Hematopoietic multipotent progenitor cell treated with erythropoietin and hydrocortisone succinate and interleukin-3 and kit ligand, for 17 days (in vitro differentiated cells): ENCODE measurements at places on chromosomes 7 and 10.

- no peak for DNase-seq
Measured at GRCh38 chr7:92456236-92456635, 9.0 kb downstream of the GATAD1 start.

- no peak for DNase-seq
Measured at GRCh38 chr10:19811540-19811939, 4.7 kb upstream of the PLXDC2 start.

DNA sequence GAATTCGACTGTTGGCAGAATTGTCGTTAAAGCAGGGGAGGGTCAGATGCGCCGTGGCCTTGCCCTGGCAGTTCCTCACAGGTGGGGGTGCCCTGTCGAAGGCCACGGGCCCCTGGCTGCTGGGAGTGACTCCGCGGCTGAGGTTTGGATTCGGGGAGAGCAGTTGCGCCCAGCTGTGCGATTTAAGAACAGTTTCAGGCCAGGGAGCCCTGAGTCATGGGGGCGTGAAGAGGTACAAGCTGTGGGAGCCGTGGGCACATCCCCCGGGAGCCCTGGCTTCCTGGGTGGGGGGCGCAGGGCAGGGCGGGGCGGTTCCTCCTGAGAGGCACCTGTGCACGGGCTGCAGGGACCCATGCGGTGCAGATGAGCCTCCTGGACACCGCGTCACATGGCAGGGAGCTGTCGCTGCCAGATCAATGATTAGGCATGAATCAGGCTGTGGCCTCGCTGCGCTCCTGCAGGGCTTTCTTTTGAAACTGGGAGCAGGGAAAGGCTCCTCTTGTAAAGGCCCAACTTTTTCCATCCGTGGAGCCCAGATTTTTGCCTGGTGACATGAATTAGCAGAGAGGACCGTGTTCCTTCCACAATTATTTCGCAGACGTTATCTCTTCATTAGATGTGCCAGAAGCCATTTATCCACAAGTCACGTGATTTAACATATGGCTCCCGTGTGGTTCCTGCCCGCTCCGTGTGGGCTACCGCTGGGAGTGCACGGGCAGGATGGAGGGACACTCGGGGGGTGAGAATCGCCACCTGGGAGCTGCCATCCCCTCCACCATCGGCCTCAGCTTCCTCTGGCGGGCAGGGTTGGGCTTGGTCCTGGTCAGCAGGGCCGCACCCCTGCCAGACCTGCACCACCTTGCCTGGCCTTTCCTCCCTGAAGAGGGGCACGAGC is 918 bp downstream of the PWWP2B start:
- no peak for DNase-seq

DNA sequence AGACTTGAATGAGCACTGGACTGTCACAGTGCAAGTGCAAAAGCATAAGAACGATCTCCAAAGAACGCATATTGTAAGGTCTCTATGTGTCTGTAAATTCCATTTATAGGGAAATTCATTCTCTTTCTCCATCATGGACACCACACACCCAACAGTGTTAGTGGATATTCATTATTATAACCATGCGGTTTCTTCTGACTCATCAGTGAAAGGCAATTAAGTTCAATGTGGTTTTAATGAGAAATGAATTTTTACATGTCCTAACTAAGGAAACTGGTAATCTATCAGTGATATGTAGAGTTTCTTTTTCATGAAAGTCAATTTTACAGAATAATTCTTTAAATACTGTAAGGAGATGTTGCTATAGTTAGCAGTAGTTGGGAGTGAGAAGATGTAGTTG is 25.9 kb downstream of the GIMAP8 start:
- DNase-seq, result no peak

- no peak for DNase-seq
Measured at GRCh38 chr7:79553811-79554555, 100.5 kb upstream of the MAGI2 start.

- DNase-seq, result no peak
Measured at GRCh38 chr10:91462423-91462822, 52.3 kb downstream of the HECTD2 start.

- DNase-seq, result no peak
Measured at GRCh38 chr10:74419958-74420375, 268.9 kb downstream of the ADK start.

DNA sequence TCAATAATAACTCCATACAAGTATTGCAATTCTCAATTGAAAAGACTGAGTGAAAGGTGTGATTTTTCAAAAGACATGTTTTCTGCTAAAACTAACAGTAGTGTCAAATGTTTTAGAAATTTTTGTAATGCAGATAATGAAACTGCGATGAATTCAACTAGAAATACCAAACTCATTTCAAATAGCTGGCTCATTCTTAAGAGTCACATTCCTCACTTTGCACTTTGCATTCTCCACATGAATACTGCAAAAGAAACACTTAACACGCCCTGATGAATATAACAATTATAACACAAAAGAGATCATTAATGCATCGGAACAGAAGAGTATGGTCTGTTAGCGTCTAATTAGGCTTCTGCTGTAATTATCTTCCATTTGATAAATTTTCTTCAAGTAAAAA is 15.5 kb upstream of the TSPAN12 start:
- no peak for DNase-seq

DNA sequence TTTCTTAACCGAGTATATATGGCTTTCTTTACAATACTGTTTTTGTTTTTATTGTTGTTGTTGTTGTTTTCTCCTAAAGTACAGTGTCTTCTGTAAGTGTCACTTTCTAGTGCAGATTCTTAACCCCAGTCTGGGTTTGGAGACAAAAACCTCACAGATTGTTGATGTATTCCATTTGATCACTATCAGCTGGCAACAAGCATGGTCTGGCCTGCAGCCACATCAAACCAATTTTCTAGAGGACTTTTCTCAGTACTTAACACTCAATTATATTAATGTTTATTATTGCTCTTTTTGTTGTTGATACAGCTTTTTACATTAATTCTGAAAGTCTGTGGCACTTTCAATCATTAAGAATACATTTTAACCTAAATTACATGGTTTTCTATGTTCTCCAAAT is 17.1 kb downstream of the LRRN3 start:
- no peak for DNase-seq

DNA sequence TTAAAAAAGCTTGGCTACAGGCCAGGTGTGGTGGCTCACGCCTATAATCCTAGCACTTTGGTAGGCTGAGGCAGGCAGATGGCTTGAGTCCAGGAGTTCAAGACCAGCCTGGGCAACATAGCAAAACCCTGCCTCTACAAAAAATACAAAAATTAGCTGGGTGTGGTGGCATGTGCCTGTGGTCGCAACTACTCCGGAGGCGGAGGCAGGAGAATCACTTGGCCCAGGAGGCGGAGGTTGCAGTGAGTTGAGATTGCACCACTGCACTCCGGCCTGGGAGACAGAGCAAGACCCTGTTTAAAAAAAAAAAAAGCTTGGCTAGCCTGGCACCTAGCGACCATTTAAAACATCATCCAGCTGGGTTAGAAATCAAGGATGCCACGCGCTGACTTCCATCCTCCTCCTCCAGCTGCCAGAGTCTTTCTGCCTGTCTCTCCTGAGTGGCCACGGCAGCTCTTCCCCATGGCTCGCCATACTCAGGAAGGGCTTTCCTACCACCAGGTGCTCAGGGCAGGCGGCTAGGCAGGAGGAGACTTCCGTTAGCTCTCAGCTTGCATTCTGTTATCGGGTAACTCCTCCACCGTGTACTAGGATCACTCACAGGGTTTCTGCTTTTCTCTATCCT is 45.0 kb downstream of the DENND2A start:
- no peak for DNase-seq

DNA sequence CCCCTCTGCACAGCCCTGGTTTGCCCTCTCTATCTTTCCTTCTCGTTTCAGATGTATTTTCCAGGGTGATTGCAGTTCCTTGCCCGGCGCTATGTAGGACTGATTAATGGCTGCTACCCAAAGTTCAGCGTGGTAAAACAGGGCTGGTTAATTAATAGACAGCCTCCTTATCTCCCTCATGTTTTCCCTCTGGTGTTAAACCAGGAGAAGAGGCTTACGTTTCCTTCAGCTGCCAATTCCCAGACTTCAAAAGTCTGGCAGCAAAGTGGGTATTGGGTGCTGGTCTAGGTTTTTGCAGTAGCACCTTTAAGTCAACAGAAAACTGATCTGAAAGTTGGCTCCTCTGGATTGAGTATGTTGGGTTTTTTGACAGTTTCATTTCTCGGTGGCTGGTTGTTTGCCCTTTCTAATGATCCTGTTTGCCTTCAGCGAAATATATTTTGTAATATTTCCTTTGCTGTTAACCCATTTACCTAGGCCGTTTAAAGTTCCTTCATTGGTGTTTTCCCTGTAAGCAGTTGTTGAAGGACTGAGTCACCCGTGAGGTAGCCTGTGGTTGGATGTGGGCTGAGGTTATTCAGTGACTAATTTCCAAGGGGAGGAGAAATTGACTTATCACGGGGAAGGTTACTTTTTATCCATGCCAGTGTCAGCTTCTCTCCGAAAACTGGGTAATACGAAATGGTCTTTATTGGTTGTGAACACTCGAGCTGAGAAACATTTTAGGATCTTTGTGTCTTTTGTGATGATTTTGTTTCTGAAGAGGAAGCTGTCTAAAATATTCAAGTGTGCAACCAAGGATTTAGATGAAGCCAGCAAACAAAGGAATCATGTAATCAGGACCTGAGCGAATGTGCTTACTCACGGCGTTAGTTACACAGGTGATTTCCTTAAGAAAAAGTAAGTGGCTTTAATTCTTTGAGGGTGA is 257.2 kb downstream of the KIAA1217 start:
- no peak for DNase-seq

DNA sequence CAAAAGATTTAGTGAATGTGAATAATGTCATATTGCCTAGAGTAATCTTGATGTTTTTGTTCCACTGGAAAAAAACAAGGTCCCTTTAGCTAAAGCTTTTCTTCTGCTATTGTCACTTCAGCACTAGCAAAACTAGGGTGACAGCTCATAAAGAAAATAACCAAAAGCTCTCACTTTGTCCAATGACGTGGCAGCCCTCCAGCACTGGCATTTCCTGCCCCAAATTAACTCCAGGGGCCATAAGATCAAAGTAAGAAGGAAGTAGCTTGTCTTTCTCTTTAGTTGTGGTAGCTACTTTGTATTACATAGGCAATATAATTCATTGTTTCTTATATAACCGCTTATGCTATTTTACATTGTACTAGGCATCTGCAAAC is 47.3 kb downstream of the LRRN3 start:
- no peak for DNase-seq

DNA sequence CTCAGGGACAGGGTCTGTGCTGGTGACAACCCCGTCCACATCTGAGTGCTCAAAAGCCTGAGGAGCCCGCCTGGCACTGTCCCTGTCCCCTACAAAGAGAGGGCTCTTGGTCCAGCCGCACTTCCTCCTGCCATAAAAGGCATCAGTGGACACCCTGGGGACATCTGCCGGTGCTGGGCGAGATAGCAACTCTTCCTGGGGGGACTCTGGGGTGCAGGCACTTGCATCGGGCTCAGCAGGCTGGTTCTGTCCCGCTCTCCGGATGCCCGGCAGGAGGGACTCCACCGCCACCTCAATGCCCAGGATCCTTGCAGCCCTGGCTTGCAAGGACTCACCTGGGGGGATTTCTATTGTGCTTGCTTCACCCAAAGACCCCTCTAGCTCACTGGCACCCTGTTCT is 32.8 kb downstream of the JCAD start:
- DNase-seq, result no peak

DNA sequence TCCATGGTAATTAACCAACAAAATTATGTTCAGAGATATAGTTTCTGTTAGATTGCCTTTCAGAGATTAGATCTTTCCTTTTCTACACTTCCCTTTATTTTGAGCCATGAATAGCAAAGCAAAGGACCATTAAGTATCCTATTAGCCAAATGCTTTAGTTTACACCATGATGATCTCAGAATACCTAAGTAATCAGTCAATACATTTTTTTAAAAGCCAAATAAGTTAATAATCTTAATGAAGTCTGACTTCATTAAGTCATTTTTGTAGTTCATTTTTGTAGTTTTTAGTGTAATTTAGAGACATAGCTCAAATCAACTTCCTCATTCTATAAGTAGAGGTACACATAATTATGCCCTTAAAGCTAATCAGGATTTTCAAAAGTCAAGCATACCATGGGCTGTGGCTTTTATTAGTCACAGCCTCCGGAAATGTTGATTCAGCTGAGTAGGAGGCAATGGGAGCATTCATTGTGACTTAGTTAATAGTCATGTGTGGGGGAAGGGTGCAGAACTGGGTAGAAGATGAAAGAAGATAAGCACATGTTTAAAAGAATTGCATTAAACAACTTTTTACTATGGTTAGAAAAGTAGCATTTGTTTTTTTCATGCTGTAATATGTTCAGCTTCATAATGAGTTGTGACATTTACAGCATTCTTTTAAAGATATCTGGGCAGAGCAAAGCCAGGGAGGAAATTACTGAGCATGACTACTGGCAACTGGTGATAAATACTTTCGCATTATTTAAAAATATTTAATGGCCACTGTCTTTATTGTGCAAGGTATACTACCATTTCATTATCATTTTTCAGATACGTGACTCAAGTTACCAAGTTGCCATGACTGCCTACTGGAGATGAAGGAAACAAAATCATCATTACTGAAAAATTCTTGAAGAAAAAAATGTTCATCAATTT is 57.3 kb upstream of the CCDC71L start:
- DNase-seq, result no peak

DNA sequence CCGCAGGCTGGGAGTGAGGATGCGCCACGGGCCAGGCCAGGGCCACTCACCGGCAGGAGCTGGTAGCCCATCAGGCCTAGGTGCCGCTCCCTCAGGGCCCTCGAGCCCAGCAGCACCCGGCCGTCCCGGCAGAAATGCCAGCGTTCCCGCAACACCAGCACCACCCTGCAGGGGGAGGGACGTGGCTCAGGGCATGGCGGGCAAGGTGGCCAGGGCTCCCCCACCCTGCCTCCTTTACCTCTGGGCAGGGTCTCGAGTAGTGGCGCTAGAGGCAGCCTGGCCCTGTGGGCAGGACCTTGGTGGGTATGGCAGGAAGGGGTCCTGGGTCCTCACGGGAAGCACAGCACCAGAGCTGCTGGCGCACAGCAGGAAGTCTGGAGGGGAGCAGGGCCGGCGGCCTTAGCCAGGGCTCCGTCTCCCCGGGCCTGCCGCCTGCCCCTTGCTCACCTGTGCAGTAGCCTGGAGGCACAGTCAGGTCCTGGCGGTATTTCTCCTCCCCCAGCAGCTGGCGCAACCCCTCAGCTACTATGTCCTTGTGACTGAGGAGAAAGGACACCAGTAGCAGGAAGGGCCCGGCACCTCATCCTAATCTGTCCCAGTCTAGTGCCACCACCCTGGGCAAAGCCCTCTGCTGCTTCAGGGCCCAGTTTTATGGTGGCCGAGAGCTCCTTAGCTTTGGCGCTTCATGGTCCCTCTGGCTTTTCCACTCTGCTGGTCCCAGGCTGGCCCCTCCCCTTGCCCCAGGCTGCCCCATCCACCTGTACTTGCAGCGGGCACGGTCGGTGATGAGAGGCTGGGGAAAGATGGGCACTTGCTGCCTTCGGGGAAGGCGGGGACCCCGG is 3.5 kb downstream of the FASTK start:
- DNase-seq, result no peak

DNA sequence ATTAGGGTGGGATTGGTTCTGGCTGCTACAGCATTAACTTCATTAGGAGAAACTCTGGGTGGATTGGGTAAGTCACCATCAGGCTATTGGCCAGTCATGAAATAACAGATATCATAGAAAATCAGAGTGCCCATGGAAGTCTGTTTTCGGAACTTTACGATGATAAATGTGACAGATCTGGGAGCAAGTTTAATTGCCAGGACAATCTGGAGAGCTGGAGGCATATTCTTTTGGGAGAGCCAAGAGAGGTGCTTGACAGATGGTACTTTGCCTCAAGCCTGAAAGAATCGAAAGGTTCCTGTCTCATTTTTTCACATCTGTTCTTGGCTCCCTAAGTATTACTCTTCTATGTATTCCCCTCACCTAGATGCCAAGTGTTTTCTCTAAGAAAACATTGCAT is 369.9 kb downstream of the CNTNAP2 start:
- DNase-seq, result no peak
